ENCODE measurements at places on chromosomes 1 and 21.
A peak's percentile ranks its signal among the peaks of the same experiment; 100 is the strongest.

GRCh38 chr1:8598060-8598724, 219.2 kb downstream of the RERE start:
- DNase-seq = no peak

- DNase-seq = no peak
Measured at GRCh38 chr1:87452648-87453047, 124.0 kb downstream of the LMO4 start.

- no peak for DNase-seq
Measured at GRCh38 chr1:112983537-112984131, 27.6 kb upstream of the SLC16A1 start.

DNA sequence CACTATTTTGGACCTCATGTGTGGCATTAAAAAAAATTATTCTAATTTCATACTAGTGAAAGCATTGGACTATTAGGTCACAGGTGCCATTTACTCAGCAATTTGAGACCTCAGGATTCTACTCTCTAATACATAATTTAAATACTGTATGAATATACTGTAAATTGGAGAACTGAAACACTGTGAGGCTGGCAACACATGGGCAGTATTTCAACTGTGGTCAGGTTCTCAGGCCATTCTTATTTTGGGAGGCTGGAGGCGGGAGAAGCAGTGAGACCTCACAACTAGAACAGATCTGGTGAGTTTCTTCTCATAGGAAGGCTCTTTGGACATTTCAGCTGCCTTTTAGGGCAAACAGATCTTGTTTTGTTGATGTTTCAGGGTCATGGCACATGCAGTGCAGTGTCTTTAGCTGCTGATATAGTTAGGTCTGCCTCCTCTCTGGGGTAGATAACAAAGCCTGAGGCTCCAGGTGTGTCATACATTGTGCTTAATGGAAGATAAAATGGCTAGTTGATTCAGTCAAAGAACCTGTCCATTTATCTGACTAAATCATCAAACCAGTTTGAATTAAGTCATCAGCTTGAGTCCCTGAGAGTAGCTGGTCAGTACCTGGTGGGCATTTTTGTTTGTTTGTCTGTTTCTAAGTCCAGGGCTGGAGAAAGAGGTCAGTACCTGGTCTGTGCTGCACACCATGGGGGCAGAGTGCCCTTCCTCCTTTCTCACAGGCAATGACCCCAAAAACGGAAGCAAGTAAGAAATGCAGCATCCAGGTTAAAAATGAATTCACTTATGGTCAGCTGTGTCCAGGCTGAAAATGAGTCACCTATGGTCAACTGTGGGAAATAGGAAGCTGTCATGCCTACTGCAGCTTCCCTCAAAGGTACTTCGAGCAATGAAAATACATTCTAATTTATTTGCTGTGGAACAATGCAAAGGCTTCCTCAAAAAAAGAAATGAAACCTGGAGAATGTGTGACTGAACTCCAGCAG, 216.2 kb downstream of the SDCCAG8 start:
- DNase-seq = no peak

DNA sequence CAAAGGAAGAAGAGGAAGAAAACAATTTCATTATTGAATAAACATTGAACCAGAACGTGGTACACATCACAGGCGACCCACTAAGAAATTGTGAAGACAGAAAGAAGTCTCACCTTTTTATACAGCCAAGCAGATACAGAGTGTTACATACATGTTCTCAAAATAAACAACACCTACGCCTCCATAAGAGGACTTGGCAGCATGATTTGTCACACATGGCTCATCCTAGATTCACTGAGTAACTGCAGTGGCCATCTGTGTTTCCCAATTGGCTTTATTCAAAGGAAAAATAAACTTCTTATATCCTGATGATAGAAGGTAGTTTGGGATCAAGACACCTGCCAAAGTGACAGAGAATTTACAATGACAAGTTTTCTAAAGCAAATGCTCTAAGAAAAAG, 7.6 kb upstream of the KRTAP19-8 start:
- DNase-seq = no peak

DNA sequence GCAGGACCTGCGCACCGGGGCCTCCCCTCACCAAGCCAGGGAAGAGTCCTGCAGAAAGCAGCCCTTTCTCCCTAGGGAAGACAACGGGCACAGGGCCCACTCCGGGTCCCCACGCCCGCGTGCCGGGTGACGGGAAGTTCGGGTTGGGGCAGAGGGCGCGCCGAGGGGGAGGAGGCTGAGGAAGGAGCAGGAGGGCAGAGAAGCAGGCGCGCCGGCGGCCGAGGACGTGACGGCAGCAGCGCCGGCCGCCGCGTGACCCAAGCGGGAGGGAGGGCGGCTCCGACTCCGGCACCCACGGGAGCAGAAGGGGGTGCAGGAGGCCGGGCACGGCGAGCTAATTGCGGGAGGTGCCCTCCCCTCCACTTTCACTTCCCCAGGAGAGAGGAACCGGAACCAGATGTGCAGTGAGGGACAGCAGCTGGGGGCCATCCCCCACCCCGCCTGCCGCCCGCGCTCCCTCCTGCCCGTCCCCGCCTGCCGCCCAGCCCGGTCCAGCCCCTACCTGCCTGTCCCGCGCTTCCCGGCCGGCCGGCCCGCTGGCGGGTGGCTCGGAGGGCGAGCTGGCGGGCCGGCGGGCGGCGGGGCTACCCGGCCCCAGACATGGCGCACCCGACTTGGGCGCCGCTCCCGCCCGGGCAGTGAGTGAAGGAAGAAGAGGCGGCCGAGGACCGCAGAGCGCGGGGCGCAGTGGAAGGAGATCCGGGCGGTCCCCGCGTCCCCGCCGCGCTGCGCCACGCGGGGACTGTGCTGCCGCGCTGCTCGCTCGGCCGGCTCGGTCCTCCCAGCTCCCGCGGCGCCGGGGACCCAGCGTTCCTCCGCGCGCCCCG, 510 bp downstream of the DENND4B start:
- no peak for DNase-seq

- DNase-seq = peak; percentile 40
Measured at GRCh38 chr1:242454262-242455051, 70.0 kb downstream of the PLD5 start.

DNA sequence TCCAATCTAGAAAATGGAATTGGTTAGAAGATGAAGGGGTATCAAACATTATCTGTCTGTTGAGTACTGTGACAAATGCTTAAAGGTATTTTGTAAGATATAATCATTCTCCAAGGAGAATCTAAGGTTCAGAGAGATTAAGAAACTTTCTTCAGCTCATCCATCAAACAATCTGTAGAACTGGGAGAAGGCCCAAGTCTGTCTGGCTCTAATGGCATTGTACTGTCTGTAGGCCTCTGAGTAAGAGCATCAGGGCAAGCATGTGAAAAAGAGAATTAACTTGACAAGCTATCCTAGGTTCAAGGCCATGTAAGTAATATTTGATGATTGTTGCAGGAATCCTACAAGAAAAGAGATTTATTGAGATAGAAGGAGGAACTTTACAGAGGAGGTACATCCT, 5.3 kb upstream of the FGGY start:
- DNase-seq = no peak

DNA sequence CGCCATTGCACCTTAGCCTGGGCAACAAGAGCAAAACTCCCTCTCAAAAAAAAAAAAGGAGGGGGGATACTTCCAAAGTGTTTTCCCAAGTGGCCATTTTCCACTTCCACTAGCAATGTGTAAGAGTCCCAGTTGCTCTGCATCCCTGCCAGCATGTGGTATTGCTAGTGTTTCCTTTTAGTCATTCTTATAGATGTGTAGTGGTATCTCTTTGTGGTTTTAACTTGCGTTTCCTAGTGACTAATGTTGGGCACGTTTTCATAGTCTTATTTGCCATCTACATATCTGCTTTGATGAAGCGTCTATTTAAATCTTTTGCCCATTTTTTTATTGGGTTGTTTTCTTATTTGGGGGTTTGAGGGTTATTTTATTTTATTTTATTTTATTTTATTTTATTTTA, 31.1 kb downstream of the INAVA start:
- DNase-seq = no peak

DNA sequence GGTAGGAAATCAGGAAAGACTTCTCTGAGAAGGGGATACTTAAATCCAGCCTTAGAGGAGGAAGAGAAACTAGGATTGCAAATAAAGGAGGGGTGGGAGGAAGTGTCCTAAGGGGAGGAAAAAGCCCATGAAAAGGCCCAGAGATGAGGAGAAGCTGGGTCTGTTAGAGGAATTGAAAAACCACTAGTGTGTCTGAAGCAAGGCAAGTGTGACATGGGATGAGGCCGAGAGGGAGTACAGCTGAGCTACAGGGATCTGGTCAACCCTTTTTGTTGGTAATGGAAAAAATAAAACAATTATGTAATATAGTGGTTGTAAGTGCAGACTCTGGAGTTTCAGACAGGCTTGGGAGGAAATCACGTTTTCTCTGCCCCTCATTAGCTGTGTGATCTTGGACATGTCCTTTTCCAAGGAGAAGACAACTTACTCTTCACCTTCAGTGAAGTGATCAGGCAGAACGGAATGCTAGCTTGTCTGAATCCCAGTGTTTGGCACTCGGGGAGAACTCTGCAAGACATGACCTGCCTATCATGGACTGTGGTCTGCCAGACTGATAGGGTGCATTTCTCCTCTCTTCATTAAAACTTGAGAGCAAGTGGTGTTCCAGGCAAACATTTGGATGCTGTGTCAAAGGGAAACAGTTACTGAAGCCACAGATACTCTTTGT, 7.4 kb upstream of the S100A10 start:
- no peak for DNase-seq

GRCh38 chr1:201888282-201889089, at the start of gene SHISA4:
Gene SHISA4 (plus strand): TSS chr1:201888898. CDS start chr1:201888995, 97 bp downstream.
- DNase-seq = no peak

DNA sequence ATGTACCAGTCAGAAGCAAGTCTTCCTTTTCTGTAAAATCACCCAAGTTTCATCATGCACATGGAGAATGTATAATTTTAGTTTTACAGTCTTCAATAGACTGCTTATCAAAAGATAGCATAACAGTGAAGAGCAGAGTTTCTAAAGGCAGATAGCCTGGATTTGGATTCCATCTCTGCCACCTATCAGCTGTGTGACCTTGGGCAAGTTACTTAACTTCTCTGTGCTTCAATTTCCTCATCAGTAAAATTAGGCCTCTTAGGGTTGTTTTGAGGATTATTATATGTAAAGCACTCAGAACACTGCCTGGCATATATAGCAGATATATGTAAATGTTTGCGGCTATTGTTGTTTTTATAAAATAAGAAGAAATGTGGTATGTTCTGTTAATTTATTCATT, 38.9 kb downstream of the PTGFRN start:
- DNase-seq = no peak

- no peak for DNase-seq
Measured at GRCh38 chr1:26122988-26123973, 11.7 kb downstream of the PDIK1L start.

GRCh38 chr1:45456531-45456930, 34.4 kb downstream of the TESK2 start:
- DNase-seq = no peak

- DNase-seq = no peak
Measured at GRCh38 chr1:107140703-107141490, at the start of gene NTNG1. Gene NTNG1 (plus strand): TSS chr1:107141039.

DNA sequence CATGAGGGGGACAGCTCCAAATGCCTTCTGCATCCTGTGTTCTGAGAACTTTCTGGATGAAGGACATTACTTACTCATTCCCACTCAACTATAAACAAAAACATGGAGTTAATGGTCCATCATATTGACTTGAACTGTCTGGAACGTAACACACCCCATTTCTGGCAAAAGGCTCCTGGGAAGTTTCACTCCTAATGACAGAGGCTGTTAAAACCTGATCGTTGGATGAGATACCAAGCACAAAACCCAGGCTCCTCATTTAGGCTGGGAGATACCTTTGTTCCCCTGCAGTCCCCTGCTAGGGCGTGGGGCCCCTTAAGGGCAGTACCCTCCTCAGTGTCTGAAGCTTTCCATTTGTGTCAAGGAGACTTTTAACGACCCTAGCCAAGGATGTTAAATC, 78.9 kb downstream of the RHOU start:
- DNase-seq = no peak

DNA sequence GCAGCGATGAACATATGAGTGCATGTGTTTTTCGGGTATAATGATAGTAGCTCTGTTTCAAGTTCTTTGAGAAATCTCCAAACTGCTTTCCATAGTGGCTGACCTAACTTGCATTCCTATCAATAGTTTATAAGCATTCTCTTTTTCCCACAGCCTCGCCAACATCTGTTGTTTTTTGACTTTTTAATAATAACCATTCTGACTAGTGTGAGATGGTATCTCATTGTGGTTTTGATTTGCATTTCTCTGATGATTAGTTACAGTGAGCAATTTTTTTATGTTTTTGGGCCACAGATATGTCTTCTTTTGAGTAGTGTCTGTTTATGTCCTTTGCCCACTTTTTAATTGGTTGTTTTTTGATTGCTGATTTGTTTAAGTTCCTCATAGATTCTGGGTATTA, 10.6 kb upstream of the RUNX1 start:
- no peak for DNase-seq

All from SHP77 treated with DMSO at 0.1 percent for 48 hours (cell line).